ENCODE measurements at places on chromosomes 16 and 17. TPM values are rescaled to one million over a fixed set of nuclear protein-coding genes. Genes with fewer than 3 reads are reported as not detected.

DNA sequence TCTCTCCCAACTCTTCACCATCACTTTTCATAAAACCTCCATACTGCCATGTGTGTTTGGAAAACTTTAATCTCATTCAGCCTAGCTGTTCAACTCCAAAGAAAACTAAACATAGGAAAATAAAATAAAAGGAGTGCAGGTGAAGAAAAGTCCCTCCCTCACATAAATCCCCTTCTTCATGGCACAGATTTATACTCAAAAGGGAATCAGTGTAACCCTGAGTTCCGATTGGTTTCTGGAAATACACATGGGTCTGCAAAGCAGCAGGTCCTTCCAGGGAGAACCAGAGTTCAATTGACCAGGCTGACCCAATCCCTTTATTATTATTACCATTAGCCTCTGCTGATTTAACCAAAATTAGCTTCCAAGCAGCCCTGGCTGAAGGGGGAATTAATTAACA lies 8.9 kb upstream of the HOXB2 start:
- DNase-seq = no peak
- H3K27ac ChIP-seq = no peak overlapping the region
- peaks cover 97% of the 10 kb centered on the region for H3K27me3 ChIP-seq
- peaks cover 19% of the 10 kb centered on the region for H3K4me1 ChIP-seq
- H3K4me3 ChIP-seq = no peak overlapping the region
- no peaks in the 10 kb centered on the region for H3K36me3 ChIP-seq

DNA sequence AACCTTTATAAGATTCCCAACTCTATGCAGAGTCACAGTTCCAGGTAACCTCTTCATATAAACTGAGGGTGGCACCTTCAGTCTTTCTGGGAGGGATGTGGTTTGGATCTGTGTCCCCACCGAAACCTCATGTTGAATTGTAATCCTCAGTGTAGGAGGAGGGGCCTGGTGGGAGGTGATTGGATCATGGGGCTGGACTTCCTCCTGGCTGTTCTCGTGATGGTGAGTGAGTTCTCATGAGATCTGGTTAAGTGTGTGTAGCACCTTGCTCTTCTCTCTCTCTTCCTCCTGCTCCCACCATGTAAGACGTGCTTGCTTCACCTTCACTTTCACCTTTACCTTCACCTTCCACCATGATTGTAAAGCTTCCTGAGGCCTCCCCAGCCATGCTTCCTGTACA lies 30.5 kb downstream of the HS3ST2 start:
- no peak overlapping the region for H3K4me3 ChIP-seq
- DNase-seq = no peak
- no peaks in the 10 kb centered on the region for H3K27me3 ChIP-seq
- H3K36me3 ChIP-seq = no peaks in the 10 kb centered on the region
- no peak overlapping the region for H3K27ac ChIP-seq

The FOXN1 gene
- polyA plus RNA-seq = not detected

GRCh38 chr16:23788685-23789084 lies 33.9 kb downstream of the CHP2 start:
- H3K4me1 ChIP-seq = peaks cover 3% of the 10 kb centered on the region
- no peaks in the 10 kb centered on the region for H3K27me3 ChIP-seq
- no peak for DNase-seq
- H3K4me3 ChIP-seq = no peak overlapping the region

GRCh38 chr16:12188061-12188934 lies 211.8 kb downstream of the SNX29 start:
- no peaks in the 10 kb centered on the region for H3K36me3 ChIP-seq
- no peaks in the 10 kb centered on the region for H3K27me3 ChIP-seq
- no peak overlapping the region for H3K27ac ChIP-seq
- H3K4me3 ChIP-seq = no peak overlapping the region

The PLCG2 gene
- 6.1 TPM for polyA plus RNA-seq

The ACSM2A gene
- not detected for polyA plus RNA-seq

DNA sequence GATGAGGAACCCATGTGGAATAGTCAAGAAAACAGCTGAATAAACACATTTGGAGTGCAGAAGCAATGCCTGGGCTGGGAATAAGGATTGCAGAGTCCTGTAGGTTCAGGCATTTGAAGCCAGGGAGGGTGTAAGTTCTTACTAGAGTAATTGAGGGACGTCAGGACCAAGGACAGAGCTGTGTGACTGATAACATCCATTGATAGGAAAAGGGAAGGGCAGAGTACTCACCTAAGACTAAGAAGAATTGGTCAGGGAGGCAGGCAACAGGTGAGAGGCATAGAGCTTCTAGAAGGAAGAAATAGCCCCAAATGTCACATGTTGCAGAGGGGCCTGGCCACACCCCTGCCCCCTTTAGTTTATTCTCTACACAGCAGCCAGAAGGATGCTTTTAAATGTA lies 79.8 kb upstream of the TMEM132E start:
- H3K27ac ChIP-seq = no peak overlapping the region
- H3K4me3 ChIP-seq = no peak overlapping the region
- H3K36me3 ChIP-seq = no peaks in the 10 kb centered on the region
- DNase-seq = peak; percentile 53
- H3K27me3 ChIP-seq = no peaks in the 10 kb centered on the region
- H3K4me1 ChIP-seq = no peaks in the 10 kb centered on the region

GRCh38 chr16:66004699-66005098 lies 361.8 kb upstream of the CDH5 start:
- H3K27me3 ChIP-seq = no peaks in the 10 kb centered on the region
- DNase-seq = no peak
- no peaks in the 10 kb centered on the region for H3K36me3 ChIP-seq
- H3K27ac ChIP-seq = no peak overlapping the region

The NPTX1 gene
- 17.9 TPM for polyA plus RNA-seq

- H3K4me1 ChIP-seq = no peaks in the 10 kb centered on the region
- no peak overlapping the region for H3K4me3 ChIP-seq
- no peak overlapping the region for H3K27ac ChIP-seq
- no peak for DNase-seq
Measured at GRCh38 chr16:50699326-50700159, 6.1 kb downstream of the NOD2 start.

GRCh38 chr16:88812513-88813268 lies 963 bp upstream of the APRT start:
- H3K27me3 ChIP-seq = no peaks in the 10 kb centered on the region
- peaks cover 2% of the 10 kb centered on the region for H3K4me1 ChIP-seq
- H3K27ac ChIP-seq = peak overlapping the region; percentile 85
- peaks cover 12% of the 10 kb centered on the region for H3K36me3 ChIP-seq

DNA sequence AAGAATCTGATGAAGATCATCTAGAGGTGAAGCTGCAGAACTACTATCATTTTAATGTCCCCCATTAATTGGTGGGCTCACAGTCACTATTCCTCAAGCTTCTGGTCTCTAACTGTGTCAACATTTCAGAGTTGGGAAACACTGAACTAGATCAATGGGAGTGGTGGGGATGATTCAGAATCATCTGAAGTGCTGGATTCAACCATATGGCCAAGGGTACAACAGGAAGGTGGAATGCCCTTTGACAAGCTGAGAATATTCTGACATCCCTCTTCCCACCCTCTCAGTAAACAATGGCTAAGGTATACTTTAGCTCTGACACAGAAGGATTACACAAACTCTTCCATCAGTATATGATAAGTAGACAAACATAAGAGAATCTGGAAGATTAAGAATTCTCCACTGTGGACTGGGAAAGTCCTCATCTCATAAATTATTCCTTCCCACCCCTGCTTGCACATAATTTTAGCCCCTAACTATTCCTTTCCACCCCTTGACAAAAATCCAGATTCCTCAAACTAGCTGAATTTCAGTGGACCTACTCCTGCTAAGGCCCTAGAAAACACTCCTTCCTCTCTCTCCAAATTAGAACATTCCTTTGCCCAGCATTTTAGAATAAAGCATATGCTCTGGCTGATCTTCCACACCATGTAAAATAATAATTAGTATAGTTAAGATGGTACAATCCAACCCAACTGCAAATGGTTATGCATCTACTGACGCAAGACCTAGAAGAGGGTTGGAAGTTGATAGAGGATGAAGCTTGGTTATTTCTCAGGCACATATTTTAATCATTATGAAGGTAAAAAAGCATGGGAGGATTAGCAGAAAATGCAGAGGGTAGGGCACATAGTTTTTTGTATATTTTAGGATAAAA lies 16.3 kb upstream of the RFFL start:
- no peak for DNase-seq
- H3K4me1 ChIP-seq = peaks cover 4% of the 10 kb centered on the region
- H3K36me3 ChIP-seq = no peaks in the 10 kb centered on the region
- H3K27ac ChIP-seq = no peak overlapping the region

DNA sequence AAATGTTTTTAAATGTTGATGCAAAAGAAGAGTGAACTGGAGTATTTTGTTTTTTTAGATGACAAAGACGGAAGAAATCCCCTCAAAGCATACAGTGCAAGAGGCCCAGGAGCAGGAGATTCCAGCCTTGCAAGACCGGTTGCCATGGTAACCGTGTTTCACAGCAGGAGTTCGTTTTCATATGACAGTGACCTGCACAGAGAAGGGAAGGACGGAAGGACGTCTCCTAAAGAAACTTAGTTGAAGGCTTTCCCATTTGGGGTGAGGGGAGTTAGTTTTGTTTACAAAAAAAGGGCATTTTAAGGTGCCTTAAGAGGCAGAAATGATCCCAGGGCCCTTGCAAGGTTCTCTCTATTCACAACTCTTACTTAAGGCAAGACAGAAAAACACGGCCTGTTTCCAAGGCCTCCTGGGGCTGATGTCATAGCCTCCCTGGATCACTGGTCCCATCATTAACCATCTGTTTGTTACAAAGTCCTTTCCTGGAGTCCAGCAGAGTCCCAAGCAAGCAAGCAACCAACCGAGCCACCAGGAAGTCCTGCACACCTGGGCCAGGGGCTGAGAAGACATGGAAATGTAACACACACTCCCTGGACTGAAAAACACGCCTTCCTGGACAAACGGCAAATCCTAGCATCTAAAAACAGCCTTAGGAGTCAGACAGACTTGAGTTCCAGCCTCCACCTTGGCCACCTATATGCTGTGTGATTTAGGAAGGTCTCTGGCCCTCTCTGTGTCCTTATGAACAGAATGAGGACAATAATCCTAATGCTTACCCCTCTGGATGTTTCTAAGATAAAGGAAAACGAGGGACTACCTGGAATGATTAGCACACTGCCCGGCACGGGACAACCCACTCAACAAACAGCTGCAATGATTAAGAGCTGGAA lies 30.3 kb upstream of the RPH3AL start:
- H3K4me3 ChIP-seq = no peak overlapping the region
- H3K36me3 ChIP-seq = no peaks in the 10 kb centered on the region
- H3K27me3 ChIP-seq = peaks cover 23% of the 10 kb centered on the region
- peaks cover 5% of the 10 kb centered on the region for H3K4me1 ChIP-seq
- peak; percentile 81 for DNase-seq
- no peak overlapping the region for H3K27ac ChIP-seq

The AXIN2 gene
- polyA plus RNA-seq = 24.2 TPM

- DNase-seq = no peak
- no peaks in the 10 kb centered on the region for H3K27me3 ChIP-seq
- H3K36me3 ChIP-seq = no peaks in the 10 kb centered on the region
- H3K27ac ChIP-seq = no peak overlapping the region
- peaks cover 5% of the 10 kb centered on the region for H3K4me1 ChIP-seq
- no peak overlapping the region for H3K4me3 ChIP-seq
Measured at GRCh38 chr16:57882792-57883191, 80.5 kb upstream of the KIFC3 start.

- no peaks in the 10 kb centered on the region for H3K4me1 ChIP-seq
- no peaks in the 10 kb centered on the region for H3K27me3 ChIP-seq
Measured at GRCh38 chr17:15284107-15284506, 19.0 kb upstream of the PMP22 start.

DNA sequence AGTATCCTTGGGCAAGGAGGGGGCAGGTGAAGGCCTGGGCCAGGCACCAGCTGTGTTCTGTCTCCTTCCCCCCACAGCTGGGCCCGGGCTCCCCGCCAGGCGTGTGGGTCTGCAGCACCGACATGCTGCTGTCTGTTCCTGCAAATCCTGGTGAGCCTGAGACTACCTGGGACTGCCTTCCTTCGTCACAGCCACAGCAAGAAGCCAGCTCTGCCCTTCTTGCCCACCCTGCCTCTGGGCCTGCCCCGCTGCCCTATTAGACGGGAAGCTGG lies 12.3 kb downstream of the FCSK start:
- no peak for DNase-seq
- H3K27ac ChIP-seq = no peak overlapping the region
- no peaks in the 10 kb centered on the region for H3K27me3 ChIP-seq

GRCh38 chr16:68289621-68290329 lies 21.0 kb downstream of the SLC7A6OS start:
- no peak overlapping the region for H3K27ac ChIP-seq
- DNase-seq = no peak
- peaks cover 5% of the 10 kb centered on the region for H3K36me3 ChIP-seq

GRCh38 chr17:7130621-7131422 lies 16.2 kb upstream of the ASGR2 start:
- H3K36me3 ChIP-seq = no peaks in the 10 kb centered on the region
- no peak overlapping the region for H3K4me3 ChIP-seq
- DNase-seq = no peak
- no peaks in the 10 kb centered on the region for H3K27me3 ChIP-seq
- H3K27ac ChIP-seq = peak overlapping the region; percentile 64

The PCGF2 gene
- 42.1 TPM for polyA plus RNA-seq

DNA sequence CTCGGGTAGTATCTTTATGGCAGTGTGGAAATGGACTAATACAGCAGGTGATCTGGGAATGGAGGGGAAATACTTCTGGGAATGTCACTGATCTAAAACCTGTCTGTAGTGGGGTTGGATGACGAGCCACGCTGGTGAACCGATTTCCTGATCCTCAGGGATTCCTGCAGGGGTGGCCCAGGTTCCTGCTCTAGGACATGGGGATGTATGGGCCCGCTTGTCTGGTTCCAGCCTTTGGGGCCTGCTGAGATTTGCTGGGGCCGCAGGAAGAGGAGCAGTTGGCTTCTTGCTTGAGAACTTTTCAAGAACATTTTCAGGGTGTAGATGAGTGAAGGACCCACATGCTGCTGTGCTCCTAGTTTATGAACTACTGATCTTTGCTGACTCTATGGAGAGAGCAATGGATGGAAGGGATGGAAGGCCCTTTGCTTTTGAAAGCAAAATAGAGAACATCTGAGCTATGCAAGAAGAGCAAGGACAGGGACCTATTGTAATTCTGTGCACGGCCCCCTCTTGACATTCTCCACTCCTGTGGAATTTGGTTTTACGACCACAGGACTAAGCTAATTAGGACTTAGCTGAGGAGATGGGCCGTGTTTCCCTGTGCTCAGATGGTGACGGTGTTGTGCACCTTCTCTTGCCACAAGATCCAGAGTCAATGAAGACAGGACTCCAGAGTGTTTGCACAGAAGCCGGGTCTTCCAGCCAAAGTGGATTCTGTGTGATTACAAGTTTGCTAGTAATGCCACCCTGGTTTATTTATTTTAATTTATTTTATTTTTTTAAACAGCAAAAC lies 90.5 kb downstream of the SEC14L1 start:
- H3K4me3 ChIP-seq = no peak overlapping the region
- no peak for DNase-seq
- no peaks in the 10 kb centered on the region for H3K27me3 ChIP-seq
- H3K27ac ChIP-seq = no peak overlapping the region
- no peaks in the 10 kb centered on the region for H3K36me3 ChIP-seq
